ENCODE measurements at places on chromosomes 1 and 21.

DNA sequence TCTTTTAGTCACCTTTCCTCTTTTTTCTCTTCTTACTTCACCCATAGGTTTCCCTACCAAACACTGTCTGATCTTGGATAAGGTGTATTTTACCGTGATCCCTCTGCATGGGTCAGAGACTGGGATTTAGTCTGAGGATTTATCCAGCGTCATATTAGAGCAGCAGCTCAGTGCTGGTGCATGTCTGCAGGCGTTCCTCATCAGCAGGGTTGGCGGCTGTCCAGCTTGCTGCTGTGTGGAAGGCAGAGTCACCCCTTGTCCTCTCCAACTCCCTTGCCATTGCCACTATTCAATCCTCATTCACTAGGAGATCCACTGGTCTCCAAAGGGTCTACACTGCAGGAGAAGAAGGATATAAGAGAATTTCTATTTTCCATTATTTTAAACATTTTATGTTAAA, 7.3 kb upstream of the FAM78B start:
- DNase-seq = no peak

- no peak for DNase-seq
Observed at GRCh38 chr1:39043513-39043912, 17.4 kb downstream of the NDUFS5 start.

DNA sequence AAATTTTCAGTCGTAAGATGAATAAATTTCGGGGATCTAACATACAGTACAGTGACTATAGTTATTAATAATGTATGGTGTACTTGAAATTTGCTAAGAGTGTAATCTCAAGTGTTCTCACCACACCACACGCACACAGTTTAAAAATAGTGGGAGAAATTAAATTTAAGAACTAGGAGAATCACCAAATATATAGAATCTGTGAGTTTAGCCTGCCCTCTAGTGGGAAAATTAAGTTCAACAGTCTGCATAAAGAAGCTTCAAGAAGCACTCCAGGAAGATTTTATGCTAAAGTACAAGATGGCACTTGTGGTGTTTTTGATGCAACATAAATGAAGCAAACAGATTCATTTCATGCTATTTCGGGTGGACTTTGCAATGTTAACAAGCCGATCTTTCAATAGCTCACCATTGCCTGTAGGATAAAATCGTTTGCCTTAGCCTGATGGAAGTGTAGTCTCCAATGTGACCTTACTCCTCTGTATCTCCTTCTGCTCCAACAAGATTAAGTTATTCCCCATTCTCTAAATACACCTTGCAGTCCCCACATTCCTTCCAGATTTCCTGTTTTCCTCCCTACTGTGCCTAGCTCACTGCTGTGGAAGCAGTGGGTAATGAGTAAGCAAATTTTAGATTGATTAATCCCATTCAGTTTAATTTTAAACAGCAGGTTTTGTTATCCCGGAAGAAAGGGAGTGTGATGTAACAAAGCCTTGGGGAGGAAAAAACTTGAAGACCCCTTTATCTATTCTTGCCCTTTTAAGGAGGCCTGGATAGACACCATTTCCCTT, 8.7 kb upstream of the PIK3C2B start:
- no peak for DNase-seq

DNA sequence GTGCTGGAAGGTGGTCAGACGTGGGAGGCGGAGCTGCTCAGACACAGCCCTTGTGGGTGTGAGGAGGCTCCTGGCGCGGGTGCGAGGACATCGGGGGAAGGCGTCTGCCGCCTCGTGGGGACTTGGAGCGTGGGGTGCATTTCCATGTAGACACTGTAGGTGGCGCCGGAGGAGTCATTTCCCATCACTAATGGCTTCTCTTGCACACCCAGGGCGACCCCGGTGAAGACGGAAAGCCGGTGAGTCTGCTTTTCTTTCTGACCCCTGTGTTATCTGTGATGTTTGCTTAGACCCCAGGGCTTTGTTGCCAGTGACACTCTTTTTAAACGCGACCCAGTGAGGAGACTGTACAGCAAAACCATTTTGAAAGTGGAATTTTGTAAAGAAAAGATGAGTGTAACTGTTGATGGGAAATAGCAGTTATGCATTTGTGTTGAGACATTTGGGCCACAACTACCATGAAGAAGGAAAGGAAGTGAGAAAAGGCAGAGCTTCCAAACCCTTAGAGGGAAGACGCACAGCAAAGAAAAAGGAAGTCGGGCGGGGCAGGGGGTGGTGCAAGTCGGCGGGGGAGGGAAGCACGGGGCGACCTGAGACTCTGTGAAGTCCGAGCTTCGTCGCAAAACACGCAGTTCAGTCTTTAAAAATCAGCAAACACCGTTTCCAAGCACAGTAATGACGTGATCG, 64.0 kb downstream of the SLC19A1 start:
- DNase-seq = no peak

- DNase-seq = no peak
Observed at GRCh38 chr1:114111731-114112641, 41.7 kb downstream of the SYT6 start.

GRCh38 chr1:102821707-102822106, 286.6 kb downstream of the COL11A1 start:
- no peak for DNase-seq
